Hypothalamus (tissue), 51 donors: ENCODE measurements at places on chromosomes 11 and 22.

DNA sequence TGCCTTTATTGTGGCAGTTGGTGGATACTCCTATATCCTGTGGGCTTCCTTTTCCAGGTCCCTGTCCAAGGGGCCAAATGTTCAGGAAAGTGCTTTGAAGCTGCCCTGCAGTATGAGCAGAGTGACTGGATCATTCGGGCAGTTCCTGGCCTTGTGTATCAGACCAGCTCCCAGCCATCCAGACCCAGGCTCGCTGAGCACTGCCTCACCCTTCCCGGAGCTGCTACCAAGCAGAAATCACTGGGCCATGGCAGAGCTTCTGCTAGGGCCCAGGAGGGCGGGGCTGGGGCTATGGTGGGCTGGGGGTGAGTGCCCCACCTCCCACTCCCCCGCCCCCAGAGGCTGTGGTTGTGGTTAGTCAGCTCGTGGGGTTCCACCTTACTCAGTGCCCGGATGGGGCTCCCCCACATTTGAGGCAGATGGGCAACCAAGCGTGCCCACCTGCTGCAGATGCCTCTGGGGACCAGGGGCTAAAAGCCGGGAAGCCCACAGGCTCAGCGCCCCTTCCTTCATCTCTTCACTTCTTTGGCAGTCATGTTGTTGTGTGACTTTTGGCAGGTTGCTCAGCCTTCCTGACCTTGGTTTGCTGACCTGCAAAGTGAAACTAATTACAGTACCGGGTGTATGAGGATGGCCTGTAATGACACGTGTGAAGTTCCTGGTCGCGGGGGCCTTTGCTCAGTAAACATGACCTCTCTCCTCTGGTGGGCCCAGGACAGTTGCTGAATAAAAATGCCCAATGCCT lies 2.1 kb upstream of the LRRC32 start:
- no peak for DNase-seq

DNA sequence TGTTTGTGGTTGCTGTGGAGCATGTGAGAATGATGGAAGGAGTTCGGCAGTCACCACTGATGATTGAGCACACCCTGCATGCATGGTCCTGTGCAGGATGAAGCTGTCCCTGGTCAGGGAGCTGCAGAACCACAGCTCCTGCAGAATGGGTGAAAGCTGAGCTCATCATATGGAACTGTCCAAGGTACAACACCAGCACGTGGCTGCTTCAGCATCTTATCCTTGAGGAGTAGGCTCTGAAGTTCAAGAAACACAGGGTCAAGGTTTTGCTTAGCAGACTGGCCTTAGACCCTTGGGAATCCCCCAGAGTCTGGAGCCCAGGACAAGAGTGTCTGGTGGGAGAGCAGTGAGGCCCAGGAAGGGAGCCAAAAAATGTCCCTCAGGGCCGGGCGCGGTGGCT lies 182.4 kb upstream of the LARGE1 start:
- no peak for DNase-seq

- no peak for DNase-seq
These were observed 43.4 kb downstream of the GRIK4 start for GRCh38 chr11:120554766-120555432.

DNA sequence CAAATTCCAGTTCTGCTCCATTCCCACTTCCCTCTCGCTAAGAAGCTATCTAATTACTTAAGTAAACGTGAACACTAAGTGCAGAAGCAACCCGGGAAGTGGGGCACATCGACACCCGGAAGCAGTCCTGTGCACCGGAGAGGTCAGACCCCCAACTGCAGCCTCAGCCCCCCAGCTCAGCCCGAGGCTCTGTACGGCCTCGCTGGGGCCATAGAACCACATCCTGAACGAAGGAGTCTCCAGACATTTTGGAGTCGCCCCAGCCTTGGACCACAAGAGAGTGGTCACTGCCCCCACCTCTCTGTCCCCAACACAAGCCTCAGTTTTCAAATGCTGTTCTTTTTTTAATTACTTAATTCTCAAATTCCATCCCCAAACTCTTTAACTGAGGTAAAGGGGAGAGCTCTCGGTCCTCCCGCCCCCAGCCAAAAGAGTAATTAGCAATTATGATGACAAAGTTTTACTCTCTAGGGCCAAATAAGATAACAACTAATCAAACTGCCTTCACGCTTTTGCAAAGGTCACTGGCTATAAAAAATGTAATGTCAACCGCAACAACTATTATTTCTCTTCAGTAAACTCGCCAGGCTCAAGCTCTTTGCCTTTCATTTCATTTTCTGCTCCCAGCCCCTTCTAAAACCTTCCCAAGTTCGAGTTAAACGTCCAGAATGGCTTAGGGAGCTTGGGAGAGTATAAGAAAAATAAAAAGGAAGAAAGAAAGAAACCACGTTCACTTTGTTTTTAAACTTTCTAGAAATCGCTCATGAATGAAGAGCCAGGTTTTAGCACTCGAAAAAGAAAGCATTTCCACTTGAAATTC lies 2.2 kb downstream of the PAX6 start:
- DNase-seq = no peak

- DNase-seq = no peak
These were observed 12.1 kb downstream of the BBOX1 start for GRCh38 chr11:27052668-27053067.
